ENCODE measurements at places on chromosomes 16 and 17. TPM values are rescaled to one million over a fixed set of nuclear protein-coding genes. Genes with fewer than 3 reads are reported as not detected.
A peak's percentile ranks its signal among the peaks of the same experiment; 100 is the strongest.

DNA sequence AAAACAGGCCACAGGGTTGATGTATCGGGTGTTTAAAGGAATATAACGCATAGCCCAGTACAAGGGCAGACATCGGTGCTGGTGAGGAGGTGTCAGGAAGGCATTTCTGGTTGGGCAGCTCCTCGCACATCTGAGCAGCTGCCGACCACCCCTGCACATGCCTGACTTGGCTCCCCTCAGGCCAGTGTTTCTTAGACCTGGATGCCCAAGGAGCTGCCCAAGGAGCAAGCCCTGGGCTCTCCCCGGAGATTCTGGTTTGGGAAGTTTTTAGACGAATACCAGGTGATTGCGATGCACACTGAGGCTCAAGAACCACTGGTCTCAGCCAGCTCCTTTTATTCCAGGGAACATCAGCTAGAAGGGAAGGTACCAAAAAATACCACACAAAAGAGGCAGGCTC lies 11.6 kb downstream of the WIPI1 start:
- H3K27me3 ChIP-seq: no peaks in the 10 kb centered on the region
- no peak overlapping the region for H3K4me3 ChIP-seq
- peaks cover 69% of the 10 kb centered on the region for H3K36me3 ChIP-seq
- peaks cover 28% of the 10 kb centered on the region for H3K4me1 ChIP-seq

DNA sequence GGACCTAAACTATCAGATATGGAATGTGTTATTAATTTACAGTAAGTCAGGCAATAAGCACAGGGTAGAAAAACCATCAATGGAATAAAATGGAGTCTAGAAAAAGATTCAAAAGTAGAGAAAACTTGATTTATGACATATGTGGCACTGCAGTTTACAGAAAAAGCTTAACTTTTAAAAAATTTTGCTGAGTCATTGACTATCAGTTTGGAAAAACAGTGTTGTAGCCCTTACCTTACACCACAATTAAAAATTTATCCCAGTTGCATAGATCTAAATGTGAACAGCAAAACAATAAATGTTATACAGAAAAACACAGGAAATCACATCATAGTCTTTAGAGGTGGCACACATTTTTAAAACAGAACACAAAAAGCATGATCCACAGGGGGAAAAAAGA lies 108.5 kb downstream of the USP22 start:
- peaks cover 3% of the 10 kb centered on the region for H3K27me3 ChIP-seq
- no peak for DNase-seq
- no peaks in the 10 kb centered on the region for H3K36me3 ChIP-seq
- no peak overlapping the region for H3K27ac ChIP-seq

DNA sequence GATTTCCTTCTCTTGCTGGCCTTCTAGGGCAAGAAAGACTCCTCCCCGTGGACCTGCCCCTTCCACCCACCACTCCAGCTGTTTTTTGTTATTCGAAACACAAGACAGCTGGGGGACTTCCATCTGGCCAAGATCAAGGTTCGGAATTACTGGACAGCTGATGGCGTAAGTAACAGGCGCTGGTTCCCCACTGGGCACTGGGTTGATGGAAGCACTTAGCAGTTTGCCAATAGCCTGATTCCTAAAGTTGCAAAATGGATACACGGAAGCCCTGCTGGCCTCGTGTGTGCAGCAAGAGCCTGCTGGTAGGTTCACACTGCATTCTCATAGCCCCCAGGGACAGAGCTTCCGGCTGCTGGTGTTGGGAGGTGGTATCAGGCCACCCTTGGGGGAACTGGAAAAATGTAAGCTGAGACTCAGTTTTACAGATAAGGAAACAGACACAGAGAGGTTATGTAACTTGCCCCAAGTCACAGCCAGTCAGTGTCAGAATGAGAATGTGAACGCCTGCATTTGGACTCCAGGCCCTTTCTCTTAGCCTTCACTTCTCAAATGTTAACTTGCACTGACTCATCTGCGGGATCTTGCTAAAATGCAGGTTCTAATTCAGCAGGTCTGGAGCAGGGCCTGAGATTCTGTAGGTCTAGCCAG lies 171.7 kb downstream of the KATNIP start:
- no peak overlapping the region for H3K27ac ChIP-seq
- H3K36me3 ChIP-seq: peaks cover 2% of the 10 kb centered on the region
- no peak overlapping the region for H3K4me3 ChIP-seq
- no peaks in the 10 kb centered on the region for H3K27me3 ChIP-seq
- no peaks in the 10 kb centered on the region for H3K4me1 ChIP-seq

DNA sequence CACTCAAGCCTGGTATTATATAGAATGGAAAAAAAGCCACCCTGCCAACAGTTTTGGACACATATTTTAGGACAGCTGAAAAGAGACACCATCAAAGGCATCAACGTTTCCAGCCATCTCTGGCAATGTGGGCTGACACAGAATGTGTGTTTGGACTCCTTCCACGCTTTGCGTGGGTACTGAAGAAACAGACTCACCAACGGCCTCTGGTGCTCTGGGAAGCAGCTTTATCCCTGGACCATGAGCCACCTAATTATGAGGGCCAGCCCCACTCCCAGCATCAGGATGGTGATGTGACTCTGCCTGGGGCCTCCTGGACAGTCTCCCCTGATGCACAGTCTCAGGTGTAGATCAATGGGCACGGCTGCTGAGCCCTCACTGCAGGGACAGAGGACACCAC lies 27.9 kb downstream of the CCDC57 start:
- DNase-seq: no peak
- H3K36me3 ChIP-seq: peaks cover 9% of the 10 kb centered on the region
- H3K27ac ChIP-seq: no peak overlapping the region
- H3K4me3 ChIP-seq: no peak overlapping the region

- H3K27ac ChIP-seq: no peak overlapping the region
- H3K4me1 ChIP-seq: peaks cover 91% of the 10 kb centered on the region
- no peak for DNase-seq
- no peaks in the 10 kb centered on the region for H3K27me3 ChIP-seq
Observed at GRCh38 chr16:11133344-11133943, 122.6 kb downstream of the SOCS1 start.

The MYO15A gene
- total RNA-seq: 0.34 TPM

- DNase-seq: peak; percentile 13
- H3K4me3 ChIP-seq: no peak overlapping the region
- no peaks in the 10 kb centered on the region for H3K4me1 ChIP-seq
- H3K36me3 ChIP-seq: no peaks in the 10 kb centered on the region
- no peak overlapping the region for H3K27ac ChIP-seq
- H3K27me3 ChIP-seq: peaks cover 3% of the 10 kb centered on the region
Observed at GRCh38 chr16:50881331-50881830, 139.5 kb downstream of the CYLD start.

DNA sequence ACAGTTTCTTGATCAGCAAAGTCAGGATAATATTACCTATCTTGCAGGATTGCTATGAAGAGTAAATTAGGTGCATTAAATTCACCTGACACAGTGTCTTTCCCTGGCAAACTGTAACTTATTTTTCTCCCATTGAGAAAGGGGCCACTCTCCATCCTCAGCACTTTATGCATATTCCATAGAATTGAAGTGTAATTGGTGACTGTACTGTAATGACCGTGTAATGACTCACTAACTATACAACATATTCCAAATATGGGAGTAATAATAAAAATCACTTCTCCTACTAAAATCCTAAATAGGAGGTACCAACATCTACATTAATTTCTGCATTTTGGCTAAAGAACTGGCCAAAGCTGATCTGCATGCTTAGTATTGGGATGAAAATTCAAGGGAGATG lies 141.9 kb upstream of the NOG start:
- peaks cover 19% of the 10 kb centered on the region for H3K27me3 ChIP-seq
- DNase-seq: no peak
- no peak overlapping the region for H3K27ac ChIP-seq

The MYH2 gene
- not detected for total RNA-seq

DNA sequence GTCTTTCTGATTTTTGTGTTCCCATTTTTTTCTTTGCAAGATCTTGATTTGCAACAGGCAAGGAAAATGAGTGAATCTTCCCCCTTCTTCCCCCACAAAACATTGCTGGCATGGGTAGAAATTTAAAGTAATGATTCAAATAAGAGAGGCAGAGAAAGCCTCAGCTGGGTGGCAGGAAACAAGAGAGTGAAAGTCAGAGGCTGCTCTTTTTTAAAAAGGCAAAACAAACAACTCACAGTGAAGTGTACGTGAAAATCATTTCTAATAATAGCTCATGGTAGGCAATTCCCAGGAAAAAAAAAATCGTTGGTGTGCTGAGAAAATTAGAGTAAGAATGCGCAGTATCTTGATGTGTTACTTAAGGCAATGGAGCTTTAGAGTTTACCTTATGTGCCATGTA lies 229.5 kb downstream of the FTO start:
- no peak overlapping the region for H3K27ac ChIP-seq
- DNase-seq: no peak
- no peaks in the 10 kb centered on the region for H3K27me3 ChIP-seq
- H3K36me3 ChIP-seq: peaks cover 6% of the 10 kb centered on the region
- no peak overlapping the region for H3K4me3 ChIP-seq

GRCh38 chr17:19705771-19706770 lies 10.3 kb downstream of the SLC47A2 start:
- H3K4me3 ChIP-seq: no peak overlapping the region
- H3K27ac ChIP-seq: no peak overlapping the region
- no peaks in the 10 kb centered on the region for H3K36me3 ChIP-seq
- H3K4me1 ChIP-seq: no peaks in the 10 kb centered on the region
- no peak for DNase-seq

GRCh38 chr17:20784100-20784665 lies 204.7 kb downstream of the CDRT15L2 start:
- no peaks in the 10 kb centered on the region for H3K36me3 ChIP-seq
- H3K4me3 ChIP-seq: no peak overlapping the region
- H3K27me3 ChIP-seq: peaks cover 35% of the 10 kb centered on the region
- no peaks in the 10 kb centered on the region for H3K4me1 ChIP-seq

GRCh38 chr17:62705156-62705777 lies 77.8 kb downstream of the MRC2 start:
- H3K4me3 ChIP-seq: no peak overlapping the region
- no peak for DNase-seq
- H3K36me3 ChIP-seq: no peaks in the 10 kb centered on the region
- H3K27me3 ChIP-seq: peaks cover 32% of the 10 kb centered on the region
- peaks cover 11% of the 10 kb centered on the region for H3K4me1 ChIP-seq

The C17orf67 gene
- 3.2 TPM for total RNA-seq

- H3K36me3 ChIP-seq: no peaks in the 10 kb centered on the region
- no peak overlapping the region for H3K4me3 ChIP-seq
- DNase-seq: no peak
Observed at GRCh38 chr17:43599835-43600234, 53.7 kb upstream of the ETV4 start.

DNA sequence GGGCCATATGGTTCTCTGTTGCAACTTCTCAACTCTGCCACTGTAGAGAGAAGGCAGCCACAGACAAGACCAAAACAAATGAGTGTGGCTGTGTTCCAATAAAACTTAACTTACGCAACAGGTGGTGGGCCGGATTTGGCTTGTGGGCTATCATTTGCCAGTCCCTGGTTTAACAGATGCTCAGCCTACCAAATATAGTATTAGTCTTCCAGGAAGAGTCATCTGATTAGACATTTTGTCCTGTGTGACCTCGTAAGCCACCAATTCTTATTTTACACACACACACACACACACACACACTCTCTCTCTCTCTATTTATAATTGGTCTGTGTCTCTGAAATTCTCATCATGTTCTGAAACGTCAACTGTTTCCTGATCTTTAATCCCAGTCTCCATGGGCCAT lies 245.9 kb downstream of the XYLT1 start:
- H3K27me3 ChIP-seq: no peaks in the 10 kb centered on the region
- peaks cover 75% of the 10 kb centered on the region for H3K36me3 ChIP-seq
- peak; percentile 79 for DNase-seq
- H3K27ac ChIP-seq: peak overlapping the region; percentile 83
- H3K4me1 ChIP-seq: peaks cover 65% of the 10 kb centered on the region

The FOXN1 gene
- total RNA-seq: not detected

DNA sequence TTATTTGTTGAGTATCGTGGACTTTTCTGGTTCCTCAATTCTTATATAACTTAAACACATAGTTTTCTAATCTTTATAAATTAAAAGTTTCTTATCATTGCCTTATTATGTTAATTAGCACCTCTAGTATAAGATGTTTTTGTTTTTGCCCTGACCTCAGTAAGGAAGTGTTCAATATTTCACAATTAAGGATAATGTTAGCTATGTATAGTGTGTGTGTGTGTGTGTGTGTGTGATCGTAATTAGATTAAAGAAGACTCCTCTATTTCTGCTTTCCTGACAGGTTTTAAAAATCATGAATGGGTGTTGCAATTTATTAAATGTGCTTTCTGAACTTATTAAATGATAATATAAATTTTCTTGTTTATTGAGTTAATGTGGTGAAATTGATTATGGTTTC lies 12.0 kb downstream of the IL21R start:
- H3K27me3 ChIP-seq: no peaks in the 10 kb centered on the region
- no peak overlapping the region for H3K4me3 ChIP-seq
- H3K27ac ChIP-seq: peak overlapping the region; percentile 41
- no peak for DNase-seq

- no peak for DNase-seq
- H3K36me3 ChIP-seq: peaks cover 24% of the 10 kb centered on the region
- no peak overlapping the region for H3K4me3 ChIP-seq
Observed at GRCh38 chr17:1726626-1727257, 2.2 kb downstream of the WDR81 start.

The FAM171A2 gene
- total RNA-seq: 0.45 TPM

The HIC1 gene
- total RNA-seq: 70.8 TPM

DNA sequence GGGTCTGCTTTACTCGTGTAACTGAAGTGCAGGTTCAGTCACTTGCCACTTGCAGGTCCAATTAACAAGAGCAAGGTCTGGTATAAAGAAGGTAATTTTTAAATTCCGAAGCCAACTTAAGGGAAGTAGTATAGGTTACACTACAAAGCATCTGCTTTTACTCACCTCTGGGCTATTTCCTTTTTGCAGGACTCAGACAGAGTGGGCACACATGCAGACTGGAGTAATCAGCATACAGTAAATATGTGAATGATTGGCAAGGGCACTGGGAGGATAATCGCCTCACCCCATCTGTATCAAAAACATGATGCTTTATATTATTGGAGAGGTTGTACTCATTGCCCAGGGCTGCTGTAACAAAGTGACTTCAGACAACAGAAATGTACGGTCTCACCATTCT lies 160.1 kb upstream of the CDH5 start:
- no peaks in the 10 kb centered on the region for H3K4me1 ChIP-seq
- H3K4me3 ChIP-seq: no peak overlapping the region
- no peak for DNase-seq
- no peaks in the 10 kb centered on the region for H3K36me3 ChIP-seq
- peaks cover 4% of the 10 kb centered on the region for H3K27me3 ChIP-seq

DNA sequence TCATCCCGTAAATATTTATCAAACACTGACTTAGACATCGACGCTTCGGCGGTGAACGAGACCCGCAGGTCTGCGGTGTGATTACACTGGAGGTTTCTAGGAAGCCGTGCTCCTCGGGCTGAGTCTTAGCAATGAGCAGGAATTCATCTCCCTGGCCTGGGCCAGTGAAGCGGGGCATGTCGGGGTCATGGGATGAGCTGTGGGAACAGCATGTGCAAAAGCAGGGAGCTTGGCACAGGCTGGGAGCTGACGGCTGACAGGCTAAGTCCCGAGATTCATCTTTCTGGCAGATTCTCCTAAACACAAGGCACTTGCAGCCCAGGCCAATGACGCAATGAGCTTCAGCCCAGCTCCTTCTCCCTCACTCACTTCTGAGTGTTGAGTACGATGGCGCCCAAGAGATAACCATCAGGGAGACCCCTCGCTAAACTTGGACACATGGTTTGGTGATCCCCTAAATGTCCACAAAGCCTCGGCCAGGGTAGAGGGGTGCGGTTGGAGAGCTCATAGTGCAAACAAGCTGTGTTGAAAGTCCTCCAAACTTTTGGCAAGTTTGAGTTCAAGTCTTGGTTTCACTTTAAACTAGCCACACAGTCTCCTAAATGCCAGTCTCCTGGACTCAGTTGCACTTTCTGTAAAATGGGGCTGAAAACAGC lies 12.8 kb downstream of the CRISPLD2 start:
- no peaks in the 10 kb centered on the region for H3K36me3 ChIP-seq
- H3K27ac ChIP-seq: no peak overlapping the region
- no peak overlapping the region for H3K4me3 ChIP-seq
- no peaks in the 10 kb centered on the region for H3K4me1 ChIP-seq
